ENCODE measurements at places on chromosomes 12 and 14. TPM values are rescaled to one million over a fixed set of nuclear protein-coding genes. Genes with fewer than 3 reads are reported as not detected.

Gene MYH7
- polyA plus RNA-seq: 0.02 TPM

Gene KRT3
- polyA plus RNA-seq: not detected

Gene TAS2R13
- not detected for polyA plus RNA-seq

Gene WIF1
- 28.4 TPM for polyA plus RNA-seq

Gene GPRC5A
- 117 TPM for polyA plus RNA-seq

Gene RFLNA
- 1.8 TPM for polyA plus RNA-seq

Gene VRTN
- polyA plus RNA-seq: not detected

Gene SERPINA5
- 0.52 TPM for polyA plus RNA-seq

Gene KRT77
- polyA plus RNA-seq: not detected

Gene LTBP2
- 13.2 TPM for polyA plus RNA-seq

Gene EIF2S3B
- polyA plus RNA-seq: 0.06 TPM

Gene ASB2
- polyA plus RNA-seq: 2.9 TPM

Gene TMEM132D
- 0.06 TPM for polyA plus RNA-seq

Gene PTCSC3
- polyA plus RNA-seq: 0.60 TPM

Gene CACNA2D4
- 11.7 TPM for polyA plus RNA-seq

Gene DIO2
- polyA plus RNA-seq: 0.18 TPM

Gene PIWIL1
- not detected for polyA plus RNA-seq

Gene RIMBP2
- polyA plus RNA-seq: 0.05 TPM

Gene DPF3
- polyA plus RNA-seq: 0.30 TPM

Gene LTB4R2
- 1.8 TPM for polyA plus RNA-seq

Gene FGD6
- polyA plus RNA-seq: 3.4 TPM

Gene RNU4-1
- polyA plus RNA-seq: not detected

Gene TGM1
- polyA plus RNA-seq: 11.3 TPM

Gene GALNT8
- 0.09 TPM for polyA plus RNA-seq

Gene NDRG2
- 66.7 TPM for polyA plus RNA-seq

Gene GLT8D2
- polyA plus RNA-seq: 4.9 TPM

Gene PGF
- 10.0 TPM for polyA plus RNA-seq

Gene GPD1
- 1.7 TPM for polyA plus RNA-seq

Gene PRH2
- polyA plus RNA-seq: 0.31 TPM

Gene RPL10L
- polyA plus RNA-seq: not detected

Gene BRMS1L
- polyA plus RNA-seq: 5.0 TPM

Gene CMA1
- polyA plus RNA-seq: not detected

Gene SLC5A8
- 1.3 TPM for polyA plus RNA-seq

Gene EML5
- 0.43 TPM for polyA plus RNA-seq

Gene C1R
- polyA plus RNA-seq: 452 TPM

Gene CLEC2B
- 17.0 TPM for polyA plus RNA-seq

Gene DLGAP5
- 0.37 TPM for polyA plus RNA-seq

Gene CD4
- polyA plus RNA-seq: 20.6 TPM

Gene FAM222A
- 0.81 TPM for polyA plus RNA-seq

Gene CLEC4D
- 0.61 TPM for polyA plus RNA-seq

Gene LRFN5
- 0.41 TPM for polyA plus RNA-seq

Gene POTEM
- polyA plus RNA-seq: not detected

Gene PXMP2
- polyA plus RNA-seq: 13.3 TPM

Gene SERPINA12
- polyA plus RNA-seq: not detected

Gene VEZT
- polyA plus RNA-seq: 30.0 TPM

Gene OTOGL
- 0.28 TPM for polyA plus RNA-seq

Gene DDX55
- 13.3 TPM for polyA plus RNA-seq

Gene IRAK3
- 54.5 TPM for polyA plus RNA-seq

Gene YAF2
- polyA plus RNA-seq: 14.4 TPM

Gene DBX2
- polyA plus RNA-seq: not detected

Gene SYNDIG1L
- 0.39 TPM for polyA plus RNA-seq

Gene CLEC12A
- 21.9 TPM for polyA plus RNA-seq

Gene SUDS3
- 12.5 TPM for polyA plus RNA-seq

Gene OASL
- polyA plus RNA-seq: 10.5 TPM

Gene C1QL4
- 0.06 TPM for polyA plus RNA-seq

Gene CFAP73
- 14.6 TPM for polyA plus RNA-seq

Gene MFAP5
- polyA plus RNA-seq: 2.6 TPM

Gene WNT1
- polyA plus RNA-seq: 0.09 TPM
